ENCODE measurements at places on chromosomes 11 and 22.

DNA sequence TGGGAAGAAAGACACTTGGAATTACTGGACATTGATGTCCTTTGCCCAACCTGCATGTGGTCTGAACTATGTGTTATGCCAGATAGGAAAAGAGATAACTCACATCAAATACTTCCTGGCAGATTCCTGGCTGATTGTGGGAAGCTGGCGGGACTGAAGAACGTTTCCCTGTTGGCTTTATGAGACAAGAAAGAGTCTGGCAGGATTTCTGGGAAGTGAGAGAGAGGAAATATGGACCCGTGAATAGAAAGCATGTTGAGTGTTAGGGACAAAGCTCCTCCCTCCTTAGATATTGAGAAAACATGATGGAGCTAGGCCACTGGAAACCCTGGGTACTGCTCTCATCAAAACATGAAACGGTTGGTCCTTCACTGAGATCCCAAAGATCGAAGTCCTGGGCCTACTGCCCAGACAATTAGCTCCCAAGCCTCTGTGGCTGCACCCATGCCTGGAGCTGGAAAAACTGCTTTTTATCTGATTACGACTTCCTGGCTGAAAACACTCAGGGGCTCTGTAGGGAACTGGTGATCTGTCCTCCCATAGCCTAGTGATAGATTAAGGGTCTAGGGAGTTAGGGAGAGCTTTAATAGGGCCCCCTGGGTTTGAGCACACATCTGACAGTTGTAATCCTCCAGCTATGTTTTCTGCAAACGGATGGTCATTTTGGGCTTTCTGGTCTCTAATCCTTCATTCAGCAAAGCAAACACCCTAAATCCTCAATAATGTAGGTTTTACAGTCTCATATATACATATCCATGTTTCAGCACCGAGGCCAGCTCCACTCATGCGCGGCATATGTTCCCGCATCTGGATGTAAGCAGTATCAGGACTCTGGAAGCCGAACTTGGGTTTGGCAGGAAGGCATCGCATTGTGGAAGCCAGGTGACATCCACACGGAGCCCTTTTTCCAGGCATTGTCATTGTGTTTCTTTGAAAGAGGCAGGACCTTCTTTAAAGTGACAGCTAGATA lies 6.1 kb upstream of the B3GAT1 start:
- no peak for DNase-seq

GRCh38 chr11:101369835-101370234 lies 214.0 kb downstream of the TRPC6 start:
- DNase-seq, result no peak

DNA sequence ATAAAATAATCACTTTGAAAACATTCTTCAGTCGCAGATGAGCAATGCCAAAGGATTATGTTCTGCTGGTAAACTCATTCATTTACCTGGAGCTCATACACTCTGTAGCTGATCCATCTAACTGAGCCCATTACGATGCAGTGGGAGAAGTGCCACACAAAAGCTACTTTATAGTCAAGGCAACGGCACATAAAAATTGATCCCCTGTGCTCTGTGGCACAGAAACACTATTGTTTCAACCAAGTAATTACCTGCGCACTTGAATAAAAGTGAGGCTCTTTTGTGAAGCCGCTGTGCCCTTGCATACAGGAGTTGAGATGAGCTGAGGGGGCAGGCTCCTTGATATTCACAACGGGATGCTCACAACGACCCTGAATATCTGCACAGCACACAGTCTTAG lies 7.2 kb downstream of the DKK3 start:
- no peak for DNase-seq

- no peak for DNase-seq
Measured at GRCh38 chr22:20111045-20111688, 4.7 kb upstream of the RANBP1 start.

DNA sequence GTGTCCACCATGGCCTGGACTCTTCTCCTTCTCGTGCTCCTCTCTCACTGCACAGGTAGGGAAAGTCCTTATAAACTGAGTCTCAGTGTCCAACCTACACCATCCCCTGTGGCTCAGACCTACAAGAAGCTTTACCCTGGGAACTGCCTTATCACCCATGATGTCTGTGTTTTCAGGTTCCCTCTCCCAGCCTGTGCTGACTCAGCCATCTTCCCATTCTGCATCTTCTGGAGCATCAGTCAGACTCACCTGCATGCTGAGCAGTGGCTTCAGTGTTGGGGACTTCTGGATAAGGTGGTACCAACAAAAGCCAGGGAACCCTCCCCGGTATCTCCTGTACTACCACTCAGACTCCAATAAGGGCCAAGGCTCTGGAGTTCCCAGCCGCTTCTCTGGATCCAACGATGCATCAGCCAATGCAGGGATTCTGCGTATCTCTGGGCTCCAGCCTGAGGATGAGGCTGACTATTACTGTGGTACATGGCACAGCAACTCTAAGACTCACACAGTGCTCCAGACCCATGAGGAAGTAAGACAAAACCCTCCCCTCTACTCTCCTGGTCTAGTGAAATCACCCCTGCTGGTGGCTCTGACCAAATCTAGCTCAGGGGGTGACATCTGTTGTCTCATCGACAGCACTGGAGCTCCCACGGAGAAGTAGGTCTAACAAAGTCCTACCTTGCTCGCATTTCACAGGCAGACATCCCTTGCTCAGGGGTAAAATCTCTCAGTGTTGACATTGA lies 74.3 kb downstream of the VPREB1 start:
- DNase-seq, result no peak

- DNase-seq, result no peak
Measured at GRCh38 chr11:63862923-63863322, 24.0 kb downstream of the MARK2 start.

Measured in GF-D8 (cell line).